ENCODE measurements at places on chromosomes 2 and 18. TPM values are rescaled to one million over a fixed set of nuclear protein-coding genes. Genes with fewer than 3 reads are reported as not detected.

SCG2 gene
- total RNA-seq: 0.32 TPM

DNA sequence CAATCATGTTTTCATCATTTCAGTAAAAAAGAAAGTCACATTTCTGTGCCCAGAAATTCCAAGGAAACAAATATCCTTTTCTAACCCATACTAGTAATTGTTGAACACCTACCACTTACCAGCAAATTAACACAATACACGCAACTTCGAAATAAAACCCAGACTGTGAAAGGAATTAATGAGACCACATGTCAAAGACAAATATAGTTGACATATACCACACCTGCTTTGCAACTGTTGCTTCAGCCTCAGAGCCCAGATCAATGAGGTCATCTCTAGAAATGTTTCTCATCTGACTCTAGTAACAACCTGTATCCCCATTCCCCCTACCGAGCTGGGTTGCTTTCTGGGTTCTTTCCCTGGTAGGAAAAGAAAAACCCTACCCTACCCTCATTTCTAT, 52.6 kb downstream of the TRIP12 start:
- DNase-seq: no peak

- peak; percentile 63 for DNase-seq
These were observed 678 bp upstream of the ZNF24 start for GRCh38 chr18:35344736-35345459.

DNA sequence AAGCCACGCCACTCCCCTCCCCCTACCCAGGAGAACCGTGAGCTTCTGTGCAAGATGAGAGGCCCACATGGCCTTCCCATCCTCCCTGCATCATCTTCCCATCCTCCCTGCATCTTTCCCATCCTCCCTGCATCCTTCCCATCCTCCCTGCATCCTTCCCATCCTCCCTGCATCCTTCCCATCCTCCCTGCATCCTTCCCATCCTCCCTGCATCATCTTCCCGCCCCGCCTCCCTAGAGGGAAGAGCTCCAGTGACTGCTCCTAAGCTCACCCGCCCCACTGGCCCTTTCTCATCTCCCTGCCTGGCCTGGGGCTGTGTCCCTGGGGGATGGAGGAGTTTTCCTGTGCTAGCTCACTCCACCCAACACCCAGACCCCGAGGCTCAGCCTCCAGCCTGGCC, 93.3 kb upstream of the ASAP2 start:
- DNase-seq: no peak

GRCh38 chr2:133571249-133571648, 3.0 kb upstream of the NCKAP5 start:
- no peak for DNase-seq

DNA sequence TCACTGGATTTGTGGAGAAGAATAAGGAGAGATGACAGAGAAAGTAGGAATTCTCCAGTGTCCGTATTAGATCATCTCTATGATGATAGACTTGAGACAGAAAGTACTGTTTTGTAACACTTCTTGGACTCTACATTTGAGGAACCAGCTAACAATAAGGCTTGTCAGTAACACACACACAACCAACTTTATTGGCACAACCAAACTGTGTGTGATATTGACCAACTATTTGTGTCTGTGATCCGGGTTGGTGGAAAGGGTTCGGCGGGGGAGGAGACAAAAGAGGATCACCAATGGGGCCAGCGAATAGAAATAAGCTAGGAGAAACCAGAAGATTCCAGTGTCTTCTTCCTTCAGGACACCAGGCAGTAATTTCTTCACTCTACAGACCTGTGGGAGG, 79.8 kb downstream of the MARCHF4 start:
- DNase-seq: no peak
